ENCODE measurements at places on chromosomes 12 and 14. TPM values are rescaled to one million over a fixed set of nuclear protein-coding genes. Genes with fewer than 3 reads are reported as not detected.

GRCh38 chr12:14892726-14893505 is 7.3 kb upstream of the MGP start:
- no peak for DNase-seq

DNA sequence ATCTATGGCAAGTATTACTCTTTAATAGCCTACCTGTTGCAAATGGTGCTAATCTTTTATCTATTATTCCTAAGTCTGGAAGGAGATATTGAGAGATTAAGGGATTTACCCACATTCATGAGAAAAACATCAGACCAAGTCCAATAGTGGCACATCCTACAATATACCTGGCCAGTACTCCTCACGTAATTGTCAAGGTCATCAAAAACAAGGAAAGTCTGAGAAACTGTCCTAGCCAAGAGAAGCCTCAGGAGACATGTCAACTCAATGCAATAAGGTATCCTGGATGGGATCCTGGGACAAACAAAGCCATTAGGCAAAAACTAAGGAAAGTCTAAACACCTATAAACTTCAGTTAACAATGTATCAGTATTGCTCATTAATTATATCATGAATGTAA is 12.5 kb downstream of the NR2C1 start:
- DNase-seq, result no peak

- DNase-seq, result no peak
Observed at GRCh38 chr12:19456176-19456575, 16.9 kb downstream of the AEBP2 start.

DNA sequence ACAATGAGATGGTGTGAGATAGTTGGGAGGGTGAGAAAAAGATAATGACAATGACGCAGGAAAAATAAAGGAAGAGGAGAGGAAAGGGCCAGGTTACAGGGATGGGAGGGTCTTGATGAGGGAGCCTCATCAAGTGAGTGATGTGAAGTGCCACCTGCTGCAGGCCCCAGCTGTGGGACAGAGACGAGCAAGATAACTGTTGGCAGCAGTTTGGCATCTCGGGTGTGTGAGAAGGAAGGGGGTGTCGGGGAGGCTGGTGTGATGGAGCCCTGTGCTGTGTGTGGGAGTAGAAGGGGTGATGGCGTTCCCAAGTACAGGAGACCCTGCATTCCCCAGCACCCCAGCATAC is 11.4 kb upstream of the TAC3 start:
- DNase-seq, result no peak

DNA sequence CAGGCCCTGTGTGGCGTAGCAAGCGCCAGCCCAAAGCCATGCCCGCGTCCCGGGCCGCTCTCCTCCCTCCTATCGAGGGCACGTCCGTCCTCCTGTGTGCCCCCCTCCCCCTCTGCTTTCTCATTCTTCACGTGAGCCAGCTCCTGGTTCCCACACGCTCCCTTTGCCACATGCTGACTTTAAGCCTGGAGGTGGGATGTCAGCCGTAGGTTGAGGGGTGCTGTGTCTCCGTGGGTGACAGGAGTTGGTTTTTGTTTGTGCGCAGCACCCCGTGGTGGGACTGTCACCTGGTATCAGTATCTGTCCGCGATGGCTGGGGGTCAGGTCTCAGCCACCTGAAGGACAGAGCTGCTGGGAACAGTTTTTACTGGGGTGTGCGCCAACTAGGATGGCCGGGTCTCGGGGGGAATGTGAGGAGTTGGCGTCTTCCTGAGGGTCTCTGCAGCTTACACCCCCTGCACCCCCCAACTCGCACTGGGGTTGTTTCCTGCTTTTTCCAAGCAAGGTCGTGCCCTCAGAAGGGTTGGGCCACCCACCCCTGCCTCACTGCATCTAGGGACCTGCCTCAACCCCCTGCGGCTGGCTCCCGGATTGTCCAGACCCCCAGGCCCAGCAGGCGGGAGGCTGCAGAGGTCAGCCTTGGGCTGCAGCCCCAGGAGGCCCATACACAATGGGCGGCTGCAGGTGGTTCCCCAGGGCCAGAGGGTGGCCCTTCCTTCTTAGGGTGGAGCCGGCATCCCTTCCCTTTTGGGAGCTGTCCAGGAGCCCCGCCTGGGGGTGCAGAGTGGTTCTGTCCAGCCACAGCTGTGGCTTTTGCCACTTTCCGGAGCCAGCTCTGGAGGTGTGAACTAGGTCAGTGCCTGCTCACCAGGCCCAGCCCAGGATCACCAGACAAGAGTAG is 7.3 kb downstream of the ULK1 start:
- no peak for DNase-seq

Gene FAR2
- total RNA-seq, result 13.5 TPM

Gene SELPLG
- total RNA-seq, result 1.0 TPM

Gene KRT83
- not detected for total RNA-seq

Gene TSHR
- not detected for total RNA-seq
